ENCODE measurements at places on chromosomes 2 and 18.
A peak's percentile ranks its signal among the peaks of the same experiment; 100 is the strongest.

DNA sequence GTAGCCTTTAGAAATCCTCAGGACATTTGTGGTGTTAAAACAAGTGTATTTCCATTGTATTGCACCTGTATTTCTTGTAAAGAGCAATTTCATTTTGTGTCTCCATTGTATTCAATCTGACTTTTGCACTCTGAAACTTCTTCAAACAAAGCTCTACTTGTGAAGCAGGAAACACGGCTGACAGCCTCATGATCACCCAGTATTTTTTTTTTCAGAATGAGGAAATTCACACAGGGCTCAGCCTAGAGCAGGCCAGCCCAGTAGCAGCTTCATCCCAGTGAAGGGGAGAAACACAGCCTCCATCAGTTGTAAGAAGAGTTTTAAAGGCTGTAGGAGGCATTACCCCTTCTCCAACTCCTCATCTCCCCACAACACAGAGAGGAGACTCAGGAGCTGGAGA lies 175.9 kb upstream of the KLHL29 start:
- DNase-seq, result no peak

DNA sequence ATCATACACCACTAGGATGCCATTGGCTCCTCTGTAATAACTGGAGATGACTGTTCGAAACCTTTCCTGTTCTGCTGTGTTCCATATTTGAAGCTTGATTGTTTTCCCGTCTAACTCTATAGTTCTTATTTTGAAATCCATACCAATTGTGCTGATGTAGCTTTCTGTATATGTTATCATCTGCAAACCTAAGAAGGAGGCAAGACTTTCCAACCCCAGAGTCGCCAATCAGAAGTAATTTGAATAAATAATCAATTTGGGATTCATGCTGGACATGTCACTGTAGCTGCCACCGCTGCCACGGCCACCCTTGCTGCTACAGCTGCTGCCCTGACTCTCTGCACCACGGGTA lies 20.7 kb downstream of the STAT1 start:
- no peak for DNase-seq

DNA sequence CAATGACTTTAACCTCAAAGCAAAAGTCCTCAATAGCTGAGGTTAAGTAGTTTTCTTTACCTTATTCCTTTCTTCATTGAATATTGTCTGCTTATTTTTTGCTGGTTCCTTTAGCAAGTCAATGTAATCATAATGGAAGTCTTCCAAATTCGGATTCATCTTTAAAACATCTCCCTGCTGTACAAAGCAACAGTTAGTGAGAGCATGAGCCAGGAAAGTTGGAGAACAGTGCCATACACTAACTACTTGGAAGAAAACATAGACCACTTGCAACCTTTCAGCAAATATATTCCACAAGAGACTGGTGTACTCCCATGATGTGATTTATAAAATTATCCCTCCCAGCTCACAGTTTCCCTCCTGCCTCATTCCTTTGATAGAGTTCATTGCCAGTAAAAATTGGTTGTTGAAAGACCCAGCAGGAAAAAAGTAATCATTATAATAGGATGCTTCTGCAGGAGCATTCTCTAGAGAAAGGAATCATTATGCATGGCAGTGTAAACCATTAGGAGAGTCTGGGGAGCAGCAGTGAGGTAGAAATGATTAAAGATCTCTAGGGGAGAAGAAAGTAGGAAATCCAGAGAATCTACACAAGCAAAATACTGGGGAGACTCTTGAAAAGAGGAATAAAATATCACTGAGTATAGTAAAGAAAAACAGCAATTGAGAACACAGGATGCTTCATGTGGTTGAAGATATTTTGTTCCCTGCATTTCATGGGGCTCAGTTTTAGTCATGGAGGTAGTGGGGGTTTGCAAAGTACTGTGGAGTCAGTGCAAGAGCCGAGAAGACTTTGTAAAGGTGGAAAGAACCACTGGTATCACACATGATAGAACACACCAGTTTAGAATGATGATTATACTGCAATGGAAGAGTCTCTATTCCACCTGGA lies 38.6 kb upstream of the TTN start:
- peak; percentile 81 for DNase-seq

GRCh38 chr2:203191961-203192360 lies 46.9 kb upstream of the CYP20A1 start:
- DNase-seq, result no peak

DNA sequence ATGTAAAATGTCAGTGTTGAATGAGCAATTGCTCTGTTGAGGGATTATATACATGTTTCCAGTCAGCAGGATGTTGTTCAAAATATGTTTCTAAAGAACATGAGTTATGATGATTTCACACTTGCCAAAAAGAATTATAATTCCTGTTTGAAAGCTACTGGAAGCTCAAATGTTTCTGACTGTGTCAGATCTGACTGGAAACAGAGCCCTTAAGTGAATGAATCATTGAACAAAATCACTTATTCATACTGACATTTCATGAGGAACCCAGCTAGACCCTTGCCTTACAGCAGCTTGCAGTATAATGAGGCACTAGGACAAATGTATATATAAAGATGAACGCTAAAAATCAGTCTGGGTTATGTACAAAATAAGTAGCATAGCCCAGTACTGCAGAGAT lies 35.4 kb upstream of the ITGAV start:
- no peak for DNase-seq

DNA sequence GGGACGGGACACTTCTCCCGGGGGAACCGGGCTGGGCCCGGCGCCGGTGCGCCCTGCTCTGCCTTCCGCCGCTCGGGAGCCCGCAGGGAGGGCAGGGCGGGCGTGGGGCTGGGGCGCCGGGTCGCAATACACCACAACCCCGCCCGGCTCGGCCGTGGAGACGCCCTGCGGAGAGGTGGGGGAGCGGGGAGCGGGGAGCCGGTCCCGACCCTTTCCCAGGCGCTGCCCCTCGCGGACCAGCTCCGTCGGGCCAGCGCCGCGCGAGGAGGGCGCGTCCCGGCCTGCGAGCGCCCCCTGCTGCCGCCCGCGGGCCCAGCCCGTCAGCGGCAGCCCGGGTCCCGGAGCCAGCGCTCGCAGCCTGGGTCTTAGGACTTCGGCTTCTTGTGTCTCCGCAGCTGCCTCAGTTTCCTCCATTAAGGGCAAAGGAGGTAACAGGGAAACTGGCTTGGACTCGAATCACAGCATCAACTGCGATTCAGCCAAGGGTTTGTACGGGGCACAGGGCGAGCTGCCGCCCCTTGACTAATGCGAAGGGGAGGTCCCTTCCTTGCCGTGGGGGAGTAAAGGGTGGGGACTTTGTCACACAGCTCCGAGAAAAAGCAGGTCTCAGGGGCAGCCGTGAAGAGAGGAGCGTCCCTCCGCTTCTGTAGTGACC lies 635 bp upstream of the ADRA2B start:
- peak; percentile 12 for DNase-seq
